ENCODE measurements at places on chromosomes 5 and 9.

DNA sequence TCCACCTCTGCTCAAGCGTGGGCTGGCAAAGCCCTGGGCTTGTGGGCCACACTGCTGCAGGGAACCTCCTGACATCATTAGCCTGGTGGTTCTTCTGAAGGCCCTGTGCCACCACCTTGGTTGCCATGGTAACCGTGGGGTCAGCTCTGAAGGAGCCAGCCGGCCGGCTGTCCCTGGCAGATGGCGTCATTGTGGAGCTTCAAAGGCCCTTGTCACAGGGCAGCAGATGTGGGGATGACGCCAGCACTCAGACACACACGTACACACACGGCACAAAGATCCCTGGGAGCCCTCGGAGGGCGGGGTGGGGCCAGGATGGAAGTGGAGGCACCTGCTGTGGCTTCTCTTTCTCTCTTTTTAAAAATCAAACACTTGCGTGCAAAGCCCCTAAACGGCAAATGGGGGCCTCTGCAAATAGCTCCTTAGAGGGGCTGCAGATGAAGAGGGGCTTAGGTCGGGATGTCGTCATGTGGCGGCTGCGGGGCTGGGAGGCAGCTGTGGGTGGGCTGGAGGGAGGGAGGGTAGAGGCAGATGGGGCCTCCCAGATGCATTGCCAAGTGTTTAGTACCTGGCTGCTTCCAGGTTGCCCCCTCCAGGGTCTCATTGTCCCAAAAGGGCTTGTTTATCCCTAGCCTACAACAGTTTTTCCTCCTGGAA, 19.5 kb upstream of the RPL26L1 start:
- DNase-seq: no peak

- DNase-seq: no peak
These were observed 31.7 kb downstream of the UGCG start for GRCh38 chr9:111928359-111928720.

GRCh38 chr9:113536166-113536482, 72.6 kb downstream of the RGS3 start:
- no peak for DNase-seq

GRCh38 chr9:132846109-132846917, 31.8 kb downstream of the AK8 start:
- no peak for DNase-seq

GRCh38 chr9:113890704-113891103, 14.6 kb downstream of the ZNF618 start:
- DNase-seq: no peak

DNA sequence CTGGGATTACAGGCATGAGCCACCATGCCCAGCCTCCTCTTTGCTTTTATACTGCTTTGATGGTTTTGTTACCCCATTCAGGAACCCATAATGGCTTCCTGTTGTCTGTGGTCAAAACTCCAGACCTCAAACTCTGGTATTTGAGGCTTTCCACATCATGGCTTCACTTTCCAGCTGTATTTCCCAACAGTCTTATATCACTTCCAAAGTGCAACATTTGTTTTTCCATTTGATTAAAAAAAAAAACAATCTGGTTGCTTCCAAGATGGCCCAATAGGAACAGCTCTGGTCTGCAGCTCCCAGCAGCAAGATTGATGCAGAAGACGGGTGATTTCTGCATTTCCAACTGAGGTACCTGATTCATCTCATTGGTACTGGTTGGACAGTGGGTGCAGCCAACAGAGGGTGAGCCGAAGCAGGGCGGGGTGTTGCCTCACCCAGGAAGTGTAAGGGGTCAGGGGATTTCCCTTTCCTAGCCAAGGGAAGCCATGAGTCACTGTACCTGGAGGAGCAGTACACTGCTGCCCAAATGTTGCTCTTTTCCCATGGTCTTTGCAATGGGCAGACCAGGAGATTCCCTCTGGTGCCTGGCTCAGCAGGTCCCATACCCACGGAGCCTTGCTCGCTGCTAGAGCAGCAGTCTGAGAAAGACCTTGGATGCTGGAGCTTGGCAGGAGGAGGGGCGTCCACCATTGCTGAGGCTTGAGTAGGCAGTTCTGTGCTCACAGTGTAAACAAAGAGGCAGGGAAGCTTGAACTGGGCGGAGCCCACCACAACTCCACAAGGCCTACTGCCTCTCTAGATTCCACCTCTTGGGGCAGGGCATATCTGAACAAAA, 458.4 kb downstream of the KDM4C start:
- peak; percentile 60 for DNase-seq

- DNase-seq: no peak
These were observed 162.9 kb upstream of the NMUR2 start for GRCh38 chr5:152568016-152568415.

GRCh38 chr5:136409000-136409399, 43.7 kb upstream of the TRPC7 start:
- no peak for DNase-seq

DNA sequence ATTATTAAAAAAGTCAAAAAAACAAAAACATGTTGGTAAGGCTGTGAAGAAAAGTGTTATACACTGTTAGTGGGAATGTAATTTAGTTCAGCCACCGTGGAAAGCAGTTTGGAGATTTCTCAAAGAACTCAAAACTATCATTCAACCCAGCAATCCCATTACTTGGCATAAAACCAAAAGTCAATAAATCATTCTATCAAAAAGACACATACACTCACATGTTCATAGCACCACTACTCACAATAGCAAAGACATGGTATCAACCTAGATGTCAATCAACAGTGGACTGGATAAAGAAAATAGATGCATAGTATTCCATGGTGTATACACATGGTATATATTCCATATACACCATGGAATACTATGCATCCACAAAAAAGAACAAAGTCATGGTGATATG, 148.3 kb upstream of the ACOT12 start:
- no peak for DNase-seq

GRCh38 chr9:23587433-23587832, 238.6 kb downstream of the ELAVL2 start:
- DNase-seq: no peak

GRCh38 chr5:169106911-169107706, 193.8 kb downstream of the SLIT3 start:
- DNase-seq: no peak

- DNase-seq: no peak
These were observed 2.7 kb downstream of the DAB2 start for GRCh38 chr5:39422036-39422606.

DNA sequence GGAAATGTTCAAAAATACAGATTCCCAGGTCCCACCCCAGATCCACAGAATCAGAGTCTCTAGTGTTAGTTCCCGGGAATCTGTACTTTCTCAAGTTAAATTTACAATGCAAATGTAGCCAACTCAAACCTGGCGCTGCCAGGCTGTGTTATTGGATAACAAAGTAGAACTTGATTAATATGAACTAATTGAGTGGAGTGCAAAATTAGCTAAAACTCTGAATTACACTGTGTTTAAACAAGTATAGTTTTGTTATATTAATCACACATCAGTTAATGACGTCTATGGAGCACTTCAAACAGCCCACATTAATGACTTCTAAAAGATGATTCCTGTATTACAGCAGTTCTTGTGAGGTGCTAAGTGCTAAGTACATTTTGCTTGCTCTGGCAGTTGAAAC, 32.4 kb upstream of the CYFIP2 start:
- DNase-seq: no peak

- DNase-seq: peak; percentile 93
These were observed 29.4 kb downstream of the ARHGEF37 start for GRCh38 chr5:149610589-149611255.

DNA sequence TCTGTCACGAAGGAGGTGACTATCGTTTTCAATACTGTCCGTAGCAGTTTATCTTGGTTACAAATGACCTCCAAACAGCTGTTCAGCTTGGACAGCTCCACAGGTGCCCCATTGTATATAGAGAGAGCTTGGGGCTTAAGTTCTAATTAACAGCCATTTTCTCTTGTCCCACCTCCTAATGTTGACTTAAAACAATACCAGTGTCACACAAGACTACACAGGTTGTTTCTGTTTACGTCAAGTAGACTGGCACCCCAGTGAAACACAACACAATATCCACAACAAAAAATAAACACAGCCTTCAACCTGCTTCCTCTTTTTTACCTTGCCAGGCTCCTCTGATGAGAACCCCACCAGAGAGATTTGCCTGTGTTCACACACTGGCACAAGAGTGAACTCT, 39.8 kb upstream of the TLE1 start:
- no peak for DNase-seq
